ENCODE measurements at places on chromosomes 3 and 15.

DNA sequence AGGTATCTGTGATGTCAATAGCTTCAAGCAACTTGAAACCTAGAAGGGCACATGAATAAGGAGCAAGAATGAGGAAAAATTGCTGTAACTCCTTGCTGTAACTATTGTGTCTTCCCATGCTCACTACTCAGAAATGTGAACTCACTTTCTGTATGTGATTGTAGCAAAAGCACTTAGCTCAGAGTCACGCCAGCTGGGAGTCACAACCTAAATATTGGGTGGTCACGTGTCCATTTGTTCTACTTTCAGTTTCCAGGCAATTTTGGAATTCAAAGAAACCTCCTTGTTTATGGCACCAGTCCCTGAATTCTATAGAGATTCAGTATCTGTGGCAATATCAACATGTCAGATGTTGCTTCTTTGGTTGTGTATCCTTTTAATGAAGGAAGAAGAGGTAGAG lies 241.6 kb upstream of the AZI2 start:
- no peak for DNase-seq

GRCh38 chr3:133676336-133677118 lies 14.8 kb upstream of the TOPBP1 start:
- DNase-seq: no peak

GRCh38 chr3:65093641-65094040 lies 405.8 kb upstream of the ADAMTS9 start:
- no peak for DNase-seq

GRCh38 chr3:24100696-24101402 lies 155.8 kb downstream of the NR1D2 start:
- DNase-seq: no peak

DNA sequence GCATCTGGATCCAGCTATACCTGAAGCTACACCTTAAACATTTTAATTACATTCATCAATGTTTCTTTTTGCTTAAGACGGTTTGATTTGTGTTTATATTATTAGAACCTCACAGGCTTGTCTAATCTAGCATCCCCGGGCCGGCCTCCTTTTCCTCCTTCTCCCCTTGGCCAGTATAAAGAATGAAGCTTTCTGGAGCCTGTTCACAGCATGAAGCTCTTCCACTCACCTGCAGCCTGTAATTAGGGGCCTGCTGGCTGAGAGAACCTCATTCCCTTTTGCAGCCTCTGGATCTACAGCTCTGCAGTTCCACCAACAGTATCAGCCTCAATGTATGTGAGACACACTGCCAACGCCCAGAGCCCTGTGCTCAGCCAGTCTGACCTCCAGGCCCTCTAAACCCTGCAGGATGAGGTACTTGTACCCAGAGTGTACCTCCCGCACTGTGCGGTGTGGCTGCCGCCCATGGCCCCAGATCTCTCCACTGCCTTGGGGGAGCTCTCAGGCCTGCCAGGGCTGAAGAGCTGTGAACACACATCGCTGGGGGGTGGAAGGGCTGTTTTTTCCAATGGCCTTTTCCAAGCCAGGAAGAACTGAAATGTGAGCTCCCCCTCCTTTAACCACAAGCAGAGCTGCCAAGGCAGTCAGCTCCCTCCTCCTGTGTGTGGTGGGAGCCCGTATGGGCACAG lies 114.7 kb upstream of the ALDH1A3 start:
- DNase-seq: no peak

DNA sequence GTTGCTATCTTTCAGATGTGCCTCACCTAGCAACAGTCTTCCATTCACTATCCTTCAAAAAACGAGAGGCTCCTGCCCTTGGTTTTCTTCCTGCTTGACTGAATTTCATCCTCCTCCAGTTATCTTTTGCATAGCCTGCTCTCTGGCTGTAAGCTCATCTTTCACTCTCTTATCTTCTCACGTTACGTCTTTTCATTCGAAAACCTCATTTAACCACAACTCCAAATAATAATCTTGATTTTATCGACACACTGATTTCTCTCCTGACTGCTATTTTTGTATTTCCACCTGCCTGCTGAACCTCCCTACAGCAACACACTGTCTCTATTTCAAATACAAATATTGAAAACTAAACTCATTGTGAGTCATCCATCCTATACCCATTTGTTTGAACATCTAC lies 230.7 kb upstream of the TMC3 start:
- DNase-seq: no peak

GRCh38 chr3:73365756-73366397 lies 258.9 kb downstream of the PDZRN3 start:
- DNase-seq: no peak

DNA sequence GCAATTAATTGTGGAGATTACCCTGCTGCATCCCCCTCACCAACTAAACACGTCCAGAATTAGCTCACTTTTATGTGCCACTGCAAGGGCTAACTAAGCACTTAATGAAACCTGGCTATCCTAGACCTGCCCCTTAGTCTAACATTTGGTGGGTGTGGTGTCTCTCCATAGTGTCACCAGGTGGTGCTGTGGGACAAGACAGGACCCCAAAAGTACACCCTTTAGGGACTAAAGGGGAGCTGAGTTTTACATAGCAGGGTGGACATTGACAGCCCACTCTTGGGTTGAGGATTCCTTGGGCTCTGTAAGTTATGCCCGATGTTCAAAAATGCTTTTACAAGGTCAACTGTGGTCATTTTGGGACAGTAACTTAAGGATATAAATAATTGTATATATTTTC lies 5.7 kb downstream of the DUT start:
- no peak for DNase-seq

DNA sequence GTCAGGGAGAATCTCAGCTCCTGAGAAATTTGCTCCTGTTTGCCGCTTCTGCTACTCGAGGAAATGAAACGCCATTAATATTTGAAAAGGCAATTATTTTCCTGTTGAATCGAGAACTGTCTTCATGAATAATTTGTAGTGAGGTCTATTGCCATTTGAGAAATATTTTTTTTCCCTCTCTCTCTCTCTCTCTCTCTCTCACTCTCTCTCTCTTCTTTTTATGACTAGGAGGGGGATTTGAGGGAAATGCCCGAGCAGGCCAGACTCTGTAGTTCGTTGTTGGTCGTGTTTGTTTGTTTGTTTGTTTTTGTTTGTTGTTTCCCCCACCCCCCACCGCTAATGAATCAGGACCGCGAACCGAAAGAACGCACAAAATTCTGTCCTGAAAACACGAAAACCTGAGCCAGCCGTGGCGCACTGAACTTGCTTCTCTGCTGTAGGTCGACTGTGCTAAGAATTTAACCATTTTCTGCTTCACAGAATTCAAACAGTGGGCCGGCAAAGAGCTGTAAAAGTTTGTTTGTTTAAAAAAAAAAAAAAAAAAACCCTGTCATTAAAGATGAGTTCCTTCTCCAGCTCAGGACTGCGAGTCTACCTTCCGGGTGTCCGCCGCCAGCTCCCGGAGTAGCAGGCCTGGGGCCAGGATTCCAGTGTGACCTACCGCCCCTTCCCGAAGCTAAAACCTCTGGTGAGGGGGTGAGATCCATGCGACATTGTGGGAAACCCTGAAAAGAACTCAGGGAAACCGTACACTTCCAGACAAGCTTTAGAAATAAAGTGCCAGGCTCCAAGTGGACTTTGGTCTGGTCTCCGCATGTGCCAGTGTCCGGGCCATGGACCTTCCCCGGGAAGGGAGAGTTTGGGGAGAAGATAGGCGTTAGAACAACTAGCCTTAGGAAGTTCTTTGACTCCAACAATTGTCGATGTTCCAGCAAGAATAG lies 12.1 kb downstream of the ZIC4 start:
- DNase-seq: no peak

DNA sequence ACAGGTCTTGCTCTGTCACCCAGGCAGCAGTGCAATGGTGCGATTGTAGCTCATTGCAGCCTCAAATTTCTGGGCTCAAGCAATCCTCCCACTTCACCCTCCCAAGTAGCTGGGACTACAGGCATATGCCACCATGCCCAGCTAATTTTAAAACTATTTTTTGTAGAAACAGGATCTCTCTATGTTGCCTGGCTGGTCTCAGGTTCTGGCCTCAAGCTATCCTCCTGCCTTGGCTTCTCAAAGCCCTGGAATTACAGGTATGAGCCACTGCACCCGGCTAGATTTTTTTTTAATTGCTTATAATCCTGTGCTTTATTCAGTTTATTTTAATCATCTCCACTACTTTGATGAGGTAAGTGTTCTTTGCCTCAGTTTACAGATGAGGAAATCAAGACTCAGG lies 156.5 kb downstream of the CHDH start:
- no peak for DNase-seq

- no peak for DNase-seq
Measured at GRCh38 chr15:41020829-41021228, 67.6 kb downstream of the CHAC1 start.

DNA sequence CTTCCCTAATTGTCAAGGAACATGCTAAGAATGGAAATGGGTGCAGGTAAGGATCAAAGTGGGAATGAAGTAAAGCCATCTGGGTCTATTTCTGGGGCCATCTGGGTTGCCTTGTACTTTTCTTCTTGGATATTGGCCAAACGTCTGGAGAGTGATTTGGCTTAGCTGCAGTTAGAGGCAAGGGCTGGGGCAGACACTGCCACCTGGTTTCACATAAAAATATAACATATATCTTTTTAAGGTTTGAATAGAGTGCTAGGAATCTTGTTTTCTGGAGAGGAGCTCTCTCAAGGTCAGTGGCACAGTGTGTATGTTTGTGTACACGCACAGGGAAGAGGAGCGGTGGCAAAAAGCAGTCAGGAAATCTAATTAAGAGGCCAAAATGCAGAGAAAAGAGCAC lies 24.7 kb upstream of the EOMES start:
- no peak for DNase-seq

DNA sequence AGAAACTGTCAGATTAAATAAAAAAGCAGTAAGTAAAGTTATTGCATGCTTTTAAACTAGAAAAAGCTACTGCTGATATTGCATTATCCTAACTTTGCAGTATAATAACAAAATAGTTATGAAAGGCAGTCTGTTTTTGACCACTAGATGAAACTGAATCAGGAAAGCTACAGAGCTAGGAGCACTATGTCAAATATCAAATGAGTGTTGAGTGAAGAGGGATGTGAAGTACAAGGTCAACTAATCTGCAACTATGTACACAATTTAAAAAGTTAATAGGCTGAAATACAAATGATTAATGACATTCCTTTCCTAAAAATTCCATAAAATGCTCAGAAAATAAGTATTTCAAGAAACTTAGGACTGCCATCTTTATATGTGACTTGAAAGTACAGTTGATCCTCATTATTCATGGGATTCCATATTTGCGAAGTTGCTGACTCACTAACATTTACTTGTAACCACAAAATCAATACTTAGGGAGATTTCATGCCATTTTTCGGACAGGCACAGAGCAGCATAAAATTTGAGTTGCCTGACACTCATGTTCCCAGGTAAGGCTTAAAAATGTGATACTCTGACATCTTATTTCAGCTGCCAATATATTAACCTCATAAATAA lies 34.5 kb downstream of the SLC4A7 start:
- no peak for DNase-seq

- DNase-seq: no peak
Measured at GRCh38 chr15:22961762-22962161, 18.4 kb downstream of the CYFIP1 start.

GRCh38 chr15:56672721-56673120 lies 60.6 kb downstream of the ZNF280D start:
- no peak for DNase-seq

DNA sequence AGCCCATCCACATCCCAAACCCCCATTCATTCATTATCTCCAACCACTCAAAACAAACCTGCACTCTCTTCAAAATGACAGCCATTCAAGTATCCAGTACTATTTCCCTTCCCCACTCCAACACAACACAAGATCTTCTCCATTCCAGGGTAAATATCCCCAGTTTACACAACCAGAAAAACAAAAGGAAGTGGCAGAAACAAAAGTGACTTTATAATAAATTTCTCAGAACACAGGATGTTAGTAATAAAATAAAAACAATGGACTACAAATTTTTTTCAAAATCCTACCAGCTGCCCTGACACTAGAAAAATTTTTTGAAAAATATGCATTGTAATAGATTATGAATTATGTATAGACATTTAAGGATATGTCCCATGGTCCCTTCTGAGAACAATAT lies 14.2 kb downstream of the CPA3 start:
- DNase-seq: no peak

GRCh38 chr3:160365869-160366522 lies 33.0 kb downstream of the IFT80 start:
- DNase-seq: no peak

GRCh38 chr15:40061212-40061901 lies 22.4 kb upstream of the SRP14 start:
- no peak for DNase-seq

- no peak for DNase-seq
Measured at GRCh38 chr15:57651445-57651844, 55.1 kb upstream of the POLR2M start.

GRCh38 chr3:196544491-196544992 lies 23.8 kb downstream of the WDR53 start:
- DNase-seq: no peak

DNA sequence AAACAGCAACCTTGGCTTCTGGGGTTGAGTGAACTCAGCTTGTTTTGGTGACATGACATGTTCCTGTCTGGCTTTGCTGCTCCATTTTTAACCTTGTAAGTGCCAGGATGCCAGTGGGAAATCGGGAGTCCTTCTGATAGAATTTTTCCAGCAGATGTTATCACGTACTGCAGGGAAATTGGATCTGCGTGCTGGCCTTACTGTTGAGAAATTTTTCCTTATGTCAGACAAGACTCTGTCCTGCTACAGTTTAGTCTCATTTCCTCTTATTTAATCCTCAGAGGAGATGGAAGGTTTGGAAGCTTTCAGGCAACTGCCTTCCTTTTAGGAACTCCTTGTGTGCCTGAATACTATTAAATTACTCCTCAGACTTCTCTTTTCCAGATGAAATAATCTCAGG lies 80.6 kb downstream of the PGPEP1L start:
- DNase-seq: no peak

DNA sequence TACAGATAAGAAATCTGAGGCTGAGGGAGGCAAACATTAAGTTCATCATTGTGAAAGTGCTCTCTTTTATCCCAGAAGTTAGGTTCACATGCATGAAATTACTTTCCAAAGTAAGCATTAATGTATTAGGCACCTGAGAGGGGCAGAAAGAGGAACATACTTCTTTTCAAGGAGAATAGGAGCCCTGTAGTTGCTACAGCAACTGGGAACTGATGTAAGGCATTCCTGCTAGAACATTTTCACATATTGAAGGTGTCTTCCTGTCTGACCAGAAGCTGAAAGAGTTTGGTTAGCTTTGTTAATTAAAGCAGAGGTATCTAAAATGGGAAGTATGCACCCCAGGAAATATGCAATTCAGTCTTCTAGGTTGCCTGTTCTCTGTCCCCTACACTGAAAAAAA lies 65.5 kb upstream of the ZBTB20 start:
- DNase-seq: no peak

GRCh38 chr3:67094774-67095173 lies 96.7 kb downstream of the KBTBD8 start:
- no peak for DNase-seq

- no peak for DNase-seq
Measured at GRCh38 chr3:115139072-115139471, 8.0 kb downstream of the ZBTB20 start.

Data from CD4-positive, alpha-beta T cell treated with Interleukin-15 for 1 hour (primary cell).